ENCODE measurements at places on chromosomes 13 and 19.

DNA sequence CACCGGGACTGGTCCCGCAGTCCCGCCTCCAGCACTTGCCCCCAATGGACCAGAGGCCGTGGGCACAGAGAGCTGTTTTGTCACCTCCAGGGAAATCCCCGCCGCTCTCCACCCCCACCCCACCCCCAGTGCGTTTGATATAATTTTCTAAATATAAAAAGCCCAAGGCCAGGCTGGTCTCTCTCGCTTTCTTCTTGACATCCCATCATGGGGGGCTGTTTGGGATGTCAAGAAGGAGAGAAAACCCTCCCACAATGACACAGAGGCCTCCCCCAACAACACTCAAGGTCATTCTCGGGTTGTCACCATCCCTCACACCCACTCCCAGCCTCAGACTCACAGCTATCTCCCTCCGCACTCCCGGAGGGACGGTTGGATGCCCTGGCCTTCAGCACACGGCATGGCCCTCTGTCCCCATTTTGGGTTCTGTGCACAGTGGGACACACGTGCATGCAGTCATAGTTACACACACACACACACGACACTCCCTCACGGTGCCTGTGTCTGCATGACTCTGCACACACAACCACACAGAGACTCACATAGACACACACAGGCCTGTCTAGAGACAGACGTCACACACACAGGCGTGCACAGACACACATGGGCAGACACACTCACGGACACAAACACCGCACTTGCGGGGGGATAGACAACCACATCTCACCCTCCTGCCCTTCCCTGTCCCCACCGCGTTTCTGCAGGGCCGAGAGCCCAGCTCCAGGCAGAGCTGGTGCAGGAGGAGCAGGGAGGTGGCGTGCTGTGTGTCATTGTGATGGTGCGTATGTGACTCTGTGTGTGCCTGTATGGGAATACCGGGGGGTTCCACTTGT lies 4.8 kb upstream of the NFIC start:
- no peak for DNase-seq

- no peak for DNase-seq
These were observed 21.1 kb downstream of the TEX101 start for GRCh38 chr19:43435775-43436174.

DNA sequence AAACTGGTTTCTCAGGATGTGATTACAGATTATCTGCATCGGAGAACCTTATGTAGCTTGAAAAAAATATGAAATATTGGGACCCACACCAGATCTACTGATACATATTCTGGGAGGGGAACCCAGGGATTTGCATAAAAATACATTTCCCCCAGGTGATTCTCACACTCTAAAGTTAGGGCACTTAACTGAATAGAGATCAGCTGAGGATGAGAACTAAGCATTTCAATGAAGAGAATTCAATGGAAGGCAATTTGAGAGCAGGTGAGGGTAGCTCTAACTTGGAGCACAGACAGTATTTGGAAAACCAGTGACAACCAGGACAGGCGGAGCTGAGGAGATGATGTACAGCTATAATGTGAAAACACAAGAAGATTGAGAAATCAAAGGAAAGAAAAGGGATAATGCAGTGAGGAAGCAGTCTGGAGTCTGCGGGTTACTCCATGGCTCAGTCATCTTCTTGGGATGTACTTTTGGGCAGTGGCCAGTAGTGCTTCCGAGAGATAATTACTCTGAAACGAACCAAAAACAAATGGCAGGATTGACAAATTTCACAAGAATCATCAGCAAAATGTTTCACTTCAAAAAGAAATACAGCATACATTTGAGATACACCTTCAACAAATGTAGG lies 6.1 kb upstream of the OXGR1 start:
- no peak for DNase-seq

GRCh38 chr13:113393563-113394338 lies 29.8 kb upstream of the GRTP1 start:
- DNase-seq, result peak; percentile 69

- no peak for DNase-seq
These were observed 4.8 kb downstream of the RPS16 start for GRCh38 chr19:39430675-39431593.

DNA sequence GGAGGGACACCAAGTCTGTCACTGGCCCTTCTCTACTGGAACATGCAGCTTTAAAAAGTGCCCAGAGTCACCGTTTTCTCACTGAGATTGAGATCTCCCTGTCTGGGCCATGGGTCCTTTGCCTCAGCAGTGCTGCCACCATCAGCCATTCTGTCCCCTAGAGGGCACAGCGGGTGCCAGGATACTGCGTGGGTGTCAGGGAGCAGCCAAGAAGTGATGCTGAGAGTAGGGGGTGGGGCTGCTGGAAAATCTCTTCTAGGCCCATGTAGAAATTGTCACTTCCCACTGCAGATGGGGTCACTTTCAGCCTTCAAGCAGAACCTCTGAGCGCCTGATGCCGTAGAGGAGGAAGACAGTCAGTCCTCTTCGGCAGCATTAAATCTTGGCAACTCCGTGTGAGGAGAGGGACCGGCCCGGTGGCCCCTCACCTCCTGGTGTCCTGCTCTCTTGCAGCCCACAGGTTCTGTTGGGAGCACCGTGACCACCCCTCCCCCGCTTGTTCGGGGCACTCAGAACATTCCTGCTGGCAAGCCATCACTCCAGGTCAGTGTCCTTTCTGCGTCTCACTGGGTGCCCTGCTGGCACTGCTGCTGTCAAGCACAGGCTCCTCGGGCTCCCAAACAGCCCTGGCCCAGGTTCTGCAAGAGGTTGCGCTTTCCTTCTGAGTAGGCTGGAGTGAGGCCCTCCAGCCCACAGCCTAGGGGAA lies 21.4 kb downstream of the TSSK6 start:
- DNase-seq, result no peak

GRCh38 chr19:3585301-3586126 lies at the start of gene GIPC3:
GIPC3 (plus strand) TSS chr19:3585478; CDS start chr19:3585598, 120 bp downstream.
- no peak for DNase-seq

- DNase-seq, result no peak
These were observed 33.7 kb downstream of the ZNF493 start for GRCh38 chr19:21430675-21431074.

DNA sequence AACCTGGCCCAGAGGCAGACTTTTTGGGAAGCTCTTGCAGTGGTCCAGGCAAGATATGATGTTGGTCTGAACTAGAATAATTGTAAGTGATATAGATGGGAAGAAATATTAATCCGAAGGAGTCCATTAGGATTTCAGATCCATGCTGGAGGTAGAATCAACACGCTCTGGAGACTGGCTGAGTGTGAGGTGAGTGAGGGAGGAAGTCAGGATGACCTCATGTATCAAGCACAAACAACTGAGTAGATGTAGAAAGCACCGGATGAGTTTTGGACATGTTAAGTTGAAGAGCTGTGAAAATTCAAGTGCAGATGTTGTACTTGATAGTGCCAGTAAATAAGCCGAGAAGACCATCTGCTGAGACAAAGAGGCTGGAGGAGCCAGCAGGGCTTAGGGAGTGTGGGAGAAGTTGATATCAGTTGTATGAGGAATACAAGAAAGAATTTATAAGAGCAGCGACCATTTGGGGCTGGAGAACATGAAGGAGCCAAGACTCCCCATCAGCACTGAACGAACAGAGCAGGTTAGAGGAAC lies 5.3 kb upstream of the CNMD start:
- DNase-seq, result no peak

GRCh38 chr19:53809518-53810186 lies 14.5 kb downstream of the NLRP12 start:
- DNase-seq, result no peak

DNA sequence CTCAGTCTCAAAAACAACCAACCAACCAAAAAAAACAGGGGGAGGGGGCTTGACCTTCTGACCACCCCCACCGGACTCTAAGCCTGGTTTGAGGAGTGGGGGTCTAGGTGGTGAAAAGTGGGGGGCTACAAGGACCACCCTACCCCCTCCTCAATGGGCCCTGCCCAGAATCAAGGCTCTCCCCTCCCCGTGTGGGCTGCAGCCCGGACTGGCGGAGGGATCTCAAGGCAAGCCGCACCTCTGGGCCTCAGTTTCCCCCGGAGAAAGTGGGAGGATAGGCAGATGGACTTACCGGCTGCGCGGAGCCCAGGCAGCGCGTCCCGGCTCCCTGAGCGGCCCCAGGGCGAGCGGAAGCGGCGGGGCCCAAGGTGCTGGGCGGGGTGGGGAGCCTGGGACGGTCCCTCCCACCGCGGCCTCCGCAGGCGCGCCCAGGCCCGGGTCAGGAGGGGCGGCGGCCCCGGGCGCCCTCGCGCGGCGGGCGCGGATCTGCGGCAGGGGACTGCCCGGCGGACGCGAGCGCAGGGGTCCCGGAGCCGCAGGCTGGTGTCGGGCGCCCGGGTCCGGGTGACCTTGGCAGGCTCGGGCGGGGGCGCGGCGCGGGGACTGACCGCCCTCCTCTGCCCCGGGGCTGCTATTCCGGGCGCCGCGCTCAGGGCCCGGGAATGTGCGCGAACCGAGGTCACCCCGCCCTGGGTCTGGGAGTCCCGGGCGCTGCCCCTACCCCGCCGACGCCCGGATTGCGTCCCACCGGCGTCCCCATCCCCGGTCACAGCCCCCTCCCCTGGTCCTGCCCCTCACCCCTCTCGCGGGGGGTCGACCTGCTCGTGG lies at the start of gene ADAMTSL5:
Gene ADAMTSL5, minus strand, starts transcription at position 349 of the 828 bp plus-strand sequence. CDS start 2,076 bp downstream, outside the sequence.
- peak; percentile 76 for DNase-seq

DNA sequence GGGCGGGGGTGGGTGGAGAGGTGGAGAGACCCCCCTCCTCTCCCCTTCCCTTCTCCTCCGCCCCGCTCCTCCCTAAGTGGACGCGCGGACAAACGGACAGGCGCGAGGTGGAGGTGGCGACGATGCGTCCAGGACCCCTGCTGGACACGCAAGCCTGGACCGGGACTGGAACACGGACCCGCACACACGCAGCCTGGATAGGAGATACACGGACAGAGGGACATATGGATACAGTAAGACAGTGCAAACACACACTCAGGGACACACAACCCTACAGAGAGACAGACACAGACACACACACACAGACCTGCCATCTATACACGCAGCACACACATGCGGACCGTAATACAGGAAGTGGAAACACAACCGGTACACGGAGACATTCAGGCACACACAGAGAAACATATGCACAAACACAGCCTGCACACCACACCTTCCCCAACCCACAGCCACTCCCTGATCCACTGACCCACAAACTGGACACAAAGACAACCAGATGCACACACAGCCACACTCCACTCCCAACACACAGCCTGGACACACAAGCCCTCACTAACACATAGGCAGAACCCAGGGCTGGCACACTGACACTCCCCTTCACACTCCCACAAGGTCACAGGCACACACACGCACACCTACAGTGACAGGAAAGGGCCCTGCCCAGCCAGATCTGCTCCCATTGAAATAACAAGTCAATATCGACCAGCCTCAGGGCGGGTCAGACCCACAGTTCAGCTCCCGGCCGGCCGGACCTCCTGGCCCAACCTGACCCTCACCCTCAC lies 696 bp upstream of the ERFL start:
- no peak for DNase-seq

DNA sequence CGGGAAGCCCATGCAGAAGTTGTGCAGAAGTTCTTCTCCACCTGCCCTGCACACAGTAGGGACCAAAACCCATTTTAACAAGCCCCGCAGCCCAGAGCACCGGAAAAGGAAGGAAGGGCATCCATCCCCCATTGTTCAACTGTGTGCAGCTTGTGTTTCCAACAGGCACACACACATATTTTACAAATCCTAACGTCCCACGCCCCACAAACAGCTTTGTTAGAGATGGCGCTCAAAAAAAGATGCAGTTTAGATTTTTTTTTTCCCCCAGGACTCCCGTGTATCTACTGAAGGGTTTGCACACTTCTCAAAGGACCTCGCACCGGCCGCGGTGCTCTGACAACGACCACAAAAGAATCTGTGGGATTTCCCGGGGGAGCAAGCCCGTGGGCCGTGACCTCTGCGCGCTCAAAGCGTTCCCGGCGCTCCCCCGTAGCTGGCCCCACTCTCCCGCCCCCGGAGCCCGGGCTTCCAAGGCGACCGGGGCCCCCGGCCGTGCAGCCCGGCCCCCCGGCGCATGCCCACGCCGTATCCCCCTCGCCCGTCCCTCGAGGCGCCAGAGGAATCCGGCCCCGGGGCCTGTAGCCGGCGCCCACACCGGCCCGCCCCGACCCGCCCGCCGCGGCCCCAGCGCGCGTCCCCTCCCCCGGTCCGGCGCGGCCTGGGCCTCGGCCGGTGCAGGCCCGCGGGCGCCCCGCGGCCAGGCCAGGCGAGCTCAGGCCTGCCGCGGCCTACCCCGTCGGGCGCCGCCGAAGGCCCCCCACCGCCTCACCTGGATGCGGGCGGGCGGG lies 523 bp downstream of the ELAVL1 start:
- DNase-seq, result no peak

DNA sequence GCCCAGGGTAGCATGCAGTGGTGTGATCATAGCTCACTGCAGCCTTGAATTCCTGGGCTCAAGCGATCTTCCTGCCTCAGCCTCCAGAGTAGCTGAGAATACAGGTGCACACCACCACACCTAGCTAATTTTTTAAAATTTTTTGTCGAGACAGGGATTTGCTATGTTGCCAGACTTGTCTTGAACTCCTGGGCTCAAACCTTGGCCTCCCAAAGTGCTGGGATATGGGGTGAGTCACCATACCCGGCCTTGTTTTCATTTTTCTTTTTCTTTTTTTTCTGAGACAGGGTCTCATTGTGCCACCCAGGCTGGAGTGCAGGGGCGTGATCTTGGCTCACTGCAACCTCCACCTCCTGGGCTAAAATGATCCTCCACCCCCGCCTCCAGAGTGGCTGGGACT lies 38.7 kb downstream of the KEAP1 start:
- no peak for DNase-seq

DNA sequence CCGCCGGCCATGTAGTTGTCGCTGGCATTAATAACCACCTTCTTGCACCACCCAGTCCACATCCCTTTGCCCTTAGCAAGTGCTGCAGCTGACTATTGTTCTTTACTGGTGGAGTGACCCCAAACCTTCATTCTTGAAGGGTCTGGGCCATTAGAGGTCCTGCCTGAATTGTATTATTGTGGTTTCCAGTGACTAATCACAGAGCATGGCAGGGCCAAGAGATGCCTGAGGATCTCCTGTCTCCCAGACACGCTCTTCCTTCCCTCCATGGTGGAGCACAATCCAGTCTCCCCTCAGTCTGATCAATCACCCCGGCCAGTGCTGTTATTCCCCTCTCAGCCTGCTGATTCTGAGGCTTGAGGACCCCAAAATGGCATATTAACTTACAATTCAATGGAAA lies 39.0 kb downstream of the C1QTNF9 start:
- no peak for DNase-seq

DNA sequence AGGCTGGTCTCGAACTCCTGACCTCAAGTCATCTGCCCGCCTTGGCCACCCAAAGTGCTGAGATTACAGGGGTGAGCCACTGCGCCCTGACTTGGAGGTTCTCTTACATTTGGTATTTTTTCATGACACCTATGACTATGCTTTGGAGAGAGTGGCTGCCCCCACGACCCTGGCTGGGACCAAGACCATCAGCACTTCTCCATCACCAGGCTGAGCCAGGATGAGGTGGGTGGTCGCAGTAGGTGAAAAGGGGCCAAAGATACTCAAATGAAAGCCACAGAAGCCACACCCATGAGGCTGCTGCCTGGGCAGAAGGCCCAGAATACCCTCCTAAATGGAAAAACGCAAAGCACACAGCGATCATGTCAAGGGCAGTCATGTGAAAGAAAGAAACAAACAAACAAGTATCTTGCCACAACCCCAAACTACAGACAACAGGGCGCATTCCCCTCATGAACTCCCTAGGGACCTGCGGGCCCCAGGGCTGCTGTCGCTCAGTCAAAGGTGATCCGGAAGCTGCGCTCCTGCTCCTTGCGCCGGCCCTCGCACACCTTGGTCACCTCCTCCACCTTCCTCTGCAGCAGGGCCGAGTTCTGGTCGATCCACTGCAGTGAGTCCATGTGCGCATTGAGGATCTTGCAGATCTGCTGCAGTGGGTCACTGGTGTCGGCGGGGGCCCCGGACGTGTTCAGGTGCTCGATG lies 11.2 kb upstream of the IL4I1 start:
- DNase-seq, result no peak

- DNase-seq, result no peak
These were observed 210.9 kb downstream of the SHISA2 start for GRCh38 chr13:25840931-25841330.
